Activated CD8-positive, alpha-beta T cell treated with anti-CD3 and anti-CD28 coated beads, Interleukin-2, amount 10 ng/mL, durations not matched to agents 7 days and 5 days (primary cell): ENCODE measurements at places on chromosomes 11 and 22. TPM values are rescaled to one million over a fixed set of nuclear protein-coding genes. Genes with fewer than 3 reads are reported as not detected.

The TRPC6 gene
- not detected for total RNA-seq

DNA sequence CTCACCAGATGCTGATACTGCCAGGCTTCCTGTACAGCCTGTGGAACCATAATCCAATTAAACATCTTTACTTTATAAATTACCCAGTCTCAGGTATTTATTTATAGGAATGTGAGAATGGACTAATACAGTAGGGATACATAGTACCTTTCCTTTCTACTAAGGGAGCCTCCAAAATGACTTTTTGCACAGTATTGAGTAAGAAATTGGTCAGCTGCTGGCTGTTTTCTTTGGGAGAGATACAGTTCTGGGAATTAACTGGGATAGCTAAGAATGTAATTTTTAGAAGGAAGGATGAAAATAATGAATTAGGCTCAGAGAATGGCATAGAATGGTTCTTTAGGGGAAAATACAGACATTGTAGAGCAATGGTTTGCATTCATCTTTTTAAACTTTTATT lies 426.0 kb upstream of the DDI1 start:
- no peak for DNase-seq

The MCHR1 gene
- total RNA-seq = not detected

The KCNE3 gene
- total RNA-seq = not detected

DNA sequence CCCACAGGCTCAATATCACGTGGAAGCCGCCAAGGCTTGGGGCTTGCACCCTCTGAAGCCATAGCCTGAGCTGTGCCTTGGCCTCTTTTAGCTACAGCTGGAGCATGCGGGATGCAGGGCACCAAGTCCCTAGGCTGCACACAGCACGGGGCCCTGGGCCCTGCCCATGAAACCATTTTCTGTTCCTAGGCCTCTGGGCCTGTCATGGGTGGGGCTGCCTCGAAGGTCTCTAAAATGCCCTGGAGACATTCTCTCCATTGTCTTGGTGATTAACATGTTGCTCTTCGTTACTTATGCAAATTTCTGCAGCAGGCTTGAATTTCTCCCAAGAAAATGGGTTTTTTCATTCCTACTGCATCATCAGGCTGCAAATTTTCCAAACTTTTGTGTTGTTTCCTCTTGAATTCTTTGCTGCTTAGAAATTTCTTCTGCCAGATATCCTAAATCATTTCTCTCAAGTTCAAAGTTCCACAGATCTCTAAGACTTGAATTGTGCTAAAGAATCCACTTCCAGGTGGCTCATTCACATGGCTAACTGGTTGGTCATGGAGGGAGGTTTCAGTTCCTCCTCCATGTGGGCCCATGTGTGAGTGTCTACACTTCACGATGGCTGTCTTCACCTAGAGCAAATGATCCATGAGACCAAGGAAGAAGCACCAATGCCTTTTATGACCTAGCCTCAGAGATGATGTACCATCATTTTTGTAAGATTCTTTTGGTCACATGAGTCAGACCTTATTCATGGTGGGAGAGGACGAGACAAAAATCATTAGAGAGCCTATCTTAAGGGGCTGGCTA lies 7.4 kb upstream of the CREBZF start:
- DNase-seq = no peak

GRCh38 chr11:78869293-78869692 lies 294.6 kb upstream of the NARS2 start:
- DNase-seq = no peak

The VPS51 gene
- 116 TPM for total RNA-seq

- no peak for DNase-seq
Observed at GRCh38 chr11:15988016-15988550, 368.3 kb downstream of the SOX6 start.

- no peak for DNase-seq
Observed at GRCh38 chr11:94647926-94648325, 80.8 kb downstream of the PIWIL4 start.

DNA sequence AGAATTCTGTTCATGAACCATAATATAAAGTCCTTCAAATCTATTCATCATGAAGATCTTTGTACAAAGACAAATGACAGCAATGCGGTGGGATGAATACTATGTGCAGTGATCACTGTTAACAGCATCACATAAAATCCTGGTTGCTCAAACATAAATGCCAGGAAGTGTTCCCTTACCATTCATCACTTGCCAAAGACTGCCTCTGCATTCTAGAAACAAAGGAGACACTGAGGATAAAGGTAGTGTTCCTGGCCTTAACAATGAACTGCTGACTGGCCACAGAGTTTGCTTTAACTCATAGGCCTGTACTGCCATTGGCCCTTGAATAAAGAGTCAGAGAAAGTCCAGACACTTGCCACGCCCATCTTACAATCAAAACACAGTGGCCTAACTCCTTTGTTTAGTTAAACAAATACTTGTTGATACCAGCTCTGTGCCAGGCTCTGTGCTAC lies 29.5 kb downstream of the C2CD3 start:
- no peak for DNase-seq

DNA sequence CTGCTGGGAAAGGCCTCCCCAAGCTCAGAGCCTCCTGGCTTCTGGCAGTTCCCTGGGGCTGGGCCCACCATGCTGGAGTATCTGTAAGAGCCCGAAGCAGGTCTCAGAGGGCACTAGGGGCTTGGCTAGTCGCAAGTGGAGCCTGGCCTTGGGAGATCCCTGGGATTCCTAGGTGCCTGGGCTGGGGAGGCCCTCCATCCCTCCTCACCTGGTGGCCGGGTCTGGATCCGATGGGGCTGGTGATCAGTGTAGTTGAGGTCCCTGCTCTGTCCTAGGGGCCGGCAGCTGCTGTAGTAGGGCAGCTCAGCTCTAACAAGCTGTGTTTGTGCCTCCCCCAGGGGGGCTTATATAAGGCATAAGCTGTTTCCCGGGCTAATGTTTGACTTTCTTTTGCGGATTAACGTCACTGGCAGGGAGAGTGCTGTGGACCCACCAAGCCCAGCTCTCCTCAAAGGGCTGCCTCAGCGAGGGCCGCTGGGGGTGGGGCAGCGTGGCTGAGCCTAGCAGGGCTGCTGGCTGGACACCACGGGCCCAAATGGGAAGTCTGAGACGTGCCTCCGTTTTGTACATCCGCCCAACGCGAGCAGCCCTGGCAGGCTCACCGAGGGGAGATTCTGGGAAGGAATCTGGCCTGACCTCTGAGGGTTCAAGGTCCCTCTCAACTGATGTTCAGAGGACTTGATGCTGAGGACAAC lies at the start of gene SLC22A8:
Gene SLC22A8 (minus strand): TSS at position 321 of the 695 bp plus-strand sequence. CDS start 883 bp downstream, outside the sequence.
- DNase-seq = no peak

The KRTAP5-11 gene
- not detected for total RNA-seq

The SSH3 gene
- total RNA-seq = 13.0 TPM

The GRIA4 gene
- not detected for total RNA-seq

The C11orf42 gene
- not detected for total RNA-seq

The TSGA10IP gene
- not detected for total RNA-seq

DNA sequence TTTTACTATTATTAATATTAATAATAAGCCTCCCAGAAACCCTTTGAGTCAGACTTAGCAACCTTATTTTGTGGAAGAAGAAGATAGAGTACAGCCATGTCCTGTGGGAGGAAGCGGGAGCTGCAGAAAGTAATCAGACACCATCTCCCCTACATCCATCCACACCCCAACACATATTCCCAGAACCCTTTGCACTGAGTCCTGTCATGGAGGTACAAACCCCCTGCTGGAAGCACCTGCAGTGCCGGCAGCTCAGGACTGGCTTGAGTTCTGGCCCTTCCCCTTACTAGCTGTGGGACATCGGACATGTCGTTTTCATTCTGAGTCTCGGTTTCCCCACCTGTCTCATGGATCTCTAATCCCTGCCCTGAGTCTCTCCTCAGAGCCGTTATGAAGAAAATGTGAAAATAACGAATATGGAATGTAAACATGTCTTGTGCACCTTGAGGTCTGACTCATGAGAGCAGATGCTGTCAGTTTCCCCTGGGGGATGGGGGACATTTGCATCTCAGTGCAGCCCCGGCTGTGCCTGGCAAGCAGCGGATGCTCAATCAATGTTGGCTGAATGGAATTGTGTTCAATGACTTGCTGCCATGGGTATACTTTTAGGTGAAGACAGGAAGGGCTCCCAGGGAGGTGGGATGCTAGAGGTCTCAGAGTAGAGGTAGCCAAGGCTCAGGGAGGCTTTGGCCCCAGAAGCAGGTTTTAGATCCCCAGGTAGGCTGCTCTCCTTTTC lies 45.4 kb downstream of the TP53I11 start:
- DNase-seq = no peak

- DNase-seq = no peak
Observed at GRCh38 chr22:33741025-33741424, 179.3 kb downstream of the LARGE1 start.

GRCh38 chr11:64148917-64149617 lies 16.8 kb downstream of the MACROD1 start:
- DNase-seq = no peak

- no peak for DNase-seq
Observed at GRCh38 chr11:41895081-41895480, 435.6 kb upstream of the LRRC4C start.
